ENCODE measurements at places on chromosomes 2 and 18.

DNA sequence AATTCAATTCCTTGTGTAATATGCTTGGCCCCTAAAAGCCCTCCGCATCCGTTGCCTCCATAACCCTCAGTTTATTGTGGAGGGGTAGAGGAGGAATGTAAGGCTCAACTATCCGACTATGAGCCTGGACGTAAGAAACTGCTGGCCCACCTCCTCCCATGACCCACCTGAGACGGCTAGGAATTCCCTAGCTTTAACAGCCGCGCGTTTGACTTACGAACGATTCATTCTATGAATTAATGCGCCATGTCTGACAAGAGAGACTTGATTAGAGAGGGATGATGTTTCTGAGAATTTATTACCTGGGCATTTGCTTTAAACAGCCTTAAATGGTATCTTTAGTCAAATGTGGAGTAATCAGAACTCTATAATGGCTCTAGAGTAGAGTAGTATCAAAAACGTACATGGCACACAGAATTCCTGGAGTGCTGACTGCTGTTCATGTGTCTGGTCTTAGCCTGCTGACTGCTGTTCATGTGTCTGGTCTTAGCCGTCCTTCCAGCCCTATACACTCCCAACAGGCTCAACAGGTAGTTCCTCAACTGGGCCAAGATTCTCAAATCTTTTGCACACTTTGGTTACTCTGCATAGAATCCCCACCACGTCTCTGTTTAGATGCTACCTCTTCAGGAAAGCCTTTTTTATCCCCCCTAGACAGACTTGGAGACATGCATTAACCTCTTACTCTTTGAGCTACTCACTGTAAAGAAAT is 899 bp upstream of the GFPT1 start:
- no peak for DNase-seq

- no peak for DNase-seq
These were observed 160.3 kb upstream of the COL3A1 start for GRCh38 chr2:188813857-188814256.

DNA sequence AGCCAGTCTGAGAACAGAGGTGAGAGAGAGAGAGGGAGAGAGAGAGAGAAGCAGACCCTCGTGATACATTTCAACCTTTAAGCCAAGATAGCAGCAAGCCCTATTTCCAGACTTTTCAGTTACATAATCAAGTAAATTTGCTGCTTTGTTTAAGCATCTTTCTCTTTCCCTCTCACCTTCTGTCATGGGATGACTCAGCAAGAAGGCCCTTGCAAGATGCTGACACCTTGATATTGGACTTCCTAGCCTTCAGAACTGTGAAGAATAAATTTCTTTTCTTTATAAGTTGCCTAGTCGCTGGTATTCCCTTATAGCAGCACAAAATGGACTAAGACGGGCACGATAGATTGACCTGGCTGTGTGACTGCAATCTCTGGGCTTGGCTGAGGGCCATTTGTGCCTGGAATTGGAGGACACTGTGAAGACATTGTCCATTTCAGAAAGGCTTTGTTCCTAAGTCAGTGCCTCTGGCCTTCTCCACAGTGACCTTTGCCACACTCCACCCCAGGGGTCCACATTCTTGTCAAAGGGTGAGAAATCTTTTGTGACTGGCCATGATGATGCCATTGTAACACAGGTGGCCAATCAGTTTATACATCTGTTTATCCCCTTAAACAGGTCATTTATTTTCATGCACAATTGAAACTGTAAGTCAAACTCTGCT is 51.3 kb upstream of the ITSN2 start:
- no peak for DNase-seq

GRCh38 chr18:2680216-2680792 is 24.8 kb downstream of the SMCHD1 start:
- DNase-seq: no peak

DNA sequence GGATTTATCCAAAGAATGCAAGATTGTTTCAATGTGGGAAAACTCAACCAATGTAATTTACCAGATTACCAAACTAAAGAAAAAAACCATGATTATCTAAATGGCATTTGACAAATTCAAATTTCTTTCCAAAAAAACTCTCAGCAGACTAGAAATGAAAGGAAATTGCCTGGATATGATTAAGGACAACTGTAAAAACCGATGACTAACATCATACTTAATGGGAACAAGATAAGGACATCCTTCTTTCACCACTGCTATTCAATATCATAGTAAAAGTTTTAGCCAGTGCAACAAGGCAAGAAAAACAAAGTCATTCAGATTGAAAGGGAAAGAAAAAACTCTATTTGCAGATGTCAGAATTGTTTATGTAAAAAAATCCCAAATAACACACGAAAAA is 4.4 kb upstream of the CCDC150 start:
- DNase-seq: no peak

DNA sequence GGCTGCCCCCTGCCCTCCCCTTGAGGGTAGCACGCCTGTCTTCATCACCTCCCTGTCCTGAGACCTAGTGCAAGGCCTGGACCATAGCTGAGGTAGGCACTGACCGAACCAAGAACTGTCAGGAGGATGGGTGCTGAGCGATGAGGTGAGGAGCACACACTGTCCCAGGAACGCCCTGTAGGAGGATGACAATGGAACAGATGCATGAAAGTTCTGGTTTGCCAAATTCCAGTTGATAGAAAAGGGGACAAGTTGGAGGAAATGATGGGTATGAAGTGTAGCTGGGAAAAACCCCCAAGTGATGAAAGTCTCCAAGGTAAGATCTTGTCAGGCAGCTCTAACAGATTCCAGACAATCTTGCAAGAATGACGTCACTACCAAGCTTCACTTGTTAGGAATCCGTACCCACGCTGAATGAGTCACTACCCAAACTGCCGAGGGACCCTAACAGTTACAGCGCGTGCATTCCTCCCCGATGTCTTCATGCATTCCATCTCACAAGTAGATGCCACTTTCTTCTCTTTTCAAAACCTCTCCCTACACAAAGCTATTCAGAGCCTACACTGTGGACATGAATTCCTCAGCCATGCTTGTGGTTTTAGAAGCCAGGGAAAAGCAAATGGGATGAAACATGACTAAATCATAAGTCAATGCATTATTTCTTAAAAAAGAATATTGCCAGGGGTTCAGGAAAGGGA is 27.6 kb downstream of the MRPL33 start:
- no peak for DNase-seq

DNA sequence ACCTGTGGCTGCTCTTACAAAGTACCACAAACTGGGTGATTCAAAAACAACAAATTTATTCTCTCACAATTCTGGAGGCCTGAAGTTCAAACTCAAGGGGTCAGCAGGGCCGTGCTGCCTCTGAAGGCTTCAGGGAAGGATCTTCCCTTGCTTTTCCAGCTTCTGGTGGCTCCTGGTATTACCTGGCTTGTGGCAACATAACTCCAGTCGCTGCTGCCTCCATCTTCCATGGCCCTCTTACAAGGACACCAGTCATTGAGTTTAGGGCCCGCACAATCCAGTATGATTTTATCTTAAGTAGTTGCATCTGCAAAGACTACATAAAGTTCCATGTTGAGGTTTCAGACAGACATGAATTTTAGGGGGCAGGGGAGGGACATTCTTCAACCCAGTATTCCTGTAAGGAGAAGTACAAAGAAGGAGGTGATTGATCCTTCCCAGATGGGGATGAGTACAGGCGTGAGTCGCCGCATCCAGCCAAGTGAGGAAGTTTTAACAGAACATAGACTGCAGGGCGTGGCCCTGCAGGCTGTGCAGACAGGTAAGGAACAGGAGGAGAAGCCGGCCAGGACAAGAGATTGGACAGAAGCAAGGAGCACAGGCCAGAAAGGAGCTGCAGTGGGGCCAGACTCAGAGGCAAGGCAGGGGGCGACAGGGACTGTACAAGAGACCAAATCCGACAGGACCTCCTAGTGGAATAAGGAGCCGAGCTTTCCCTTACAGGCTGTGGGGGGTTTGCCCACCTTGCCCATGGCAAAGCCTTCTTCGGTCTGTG is 44.4 kb upstream of the BZW1 start:
- no peak for DNase-seq

- DNase-seq: no peak
These were observed 64.4 kb downstream of the DDX1 start for GRCh38 chr2:15656090-15656489.

DNA sequence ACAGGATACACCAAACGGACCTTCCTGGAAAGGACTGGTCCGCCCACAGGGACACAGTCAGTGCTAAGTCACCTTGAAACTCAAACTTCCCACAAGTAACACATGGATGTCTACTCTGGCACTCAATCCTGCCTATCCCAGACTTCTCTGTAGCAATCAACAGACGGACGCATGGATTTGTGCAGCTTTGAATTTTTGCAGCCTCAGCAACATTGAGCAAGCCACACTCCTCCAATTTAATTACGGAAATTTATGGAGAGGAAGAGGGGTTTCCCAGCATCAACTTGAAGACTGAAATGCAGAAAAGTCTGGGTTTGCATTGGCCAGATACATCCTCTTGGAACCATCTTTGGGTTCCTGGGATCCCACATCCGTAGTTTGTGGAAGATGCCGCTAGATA is 26.2 kb downstream of the DNER start:
- no peak for DNase-seq

GRCh38 chr18:35073186-35074105 is 32.2 kb downstream of the MAPRE2 start:
- DNase-seq: no peak

DNA sequence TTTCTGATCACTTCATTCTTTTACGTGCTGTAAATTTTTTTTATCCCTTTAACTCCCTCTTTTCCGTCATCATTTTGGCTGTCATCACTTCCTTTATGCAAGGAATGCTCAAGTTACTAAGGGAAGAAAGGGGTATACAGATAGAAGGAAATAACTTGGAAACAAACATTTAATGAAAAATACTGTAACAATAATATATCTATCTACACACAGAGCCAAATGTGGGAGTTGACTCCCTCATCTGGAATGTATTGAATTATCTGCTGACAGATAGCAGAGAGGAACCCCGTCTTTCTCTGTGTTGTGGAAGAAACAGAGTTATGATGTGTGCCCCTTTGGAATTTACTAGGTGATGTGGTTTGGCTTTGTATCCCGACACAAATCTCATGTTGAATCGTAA is 182.5 kb upstream of the NXPH2 start:
- no peak for DNase-seq

- DNase-seq: no peak
These were observed 14.0 kb downstream of the CAPN10 start for GRCh38 chr2:240600451-240600961.

- DNase-seq: no peak
These were observed 91.3 kb upstream of the RBBP8 start for GRCh38 chr18:22841840-22842239.

- peak; percentile 19 for DNase-seq
These were observed 49.8 kb downstream of the SLC14A2 start for GRCh38 chr18:45664824-45665763.

DNA sequence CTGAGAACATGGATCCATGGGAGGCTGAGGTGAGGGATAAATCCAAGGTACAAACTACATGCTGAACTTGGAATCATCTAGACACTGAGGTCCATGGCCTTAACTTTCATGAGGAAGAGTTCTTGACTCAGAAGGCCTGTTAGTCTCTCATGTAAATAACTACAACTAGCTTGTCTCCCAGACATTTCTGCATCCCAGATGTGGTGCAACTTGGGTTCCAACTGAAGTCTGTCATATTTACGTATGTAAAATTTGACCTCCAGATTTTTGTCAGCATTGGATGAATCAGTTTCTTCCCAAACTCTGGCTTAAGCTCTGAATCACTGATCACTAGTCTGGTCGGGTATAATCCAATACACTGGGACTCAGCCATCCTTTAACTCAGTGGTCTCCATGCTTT is 306.9 kb downstream of the PDE11A start:
- DNase-seq: no peak

- no peak for DNase-seq
These were observed 61.4 kb downstream of the TGOLN2 start for GRCh38 chr2:85266146-85267041.

- DNase-seq: no peak
These were observed 233.7 kb downstream of the EN1 start for GRCh38 chr2:118613737-118614136.

DNA sequence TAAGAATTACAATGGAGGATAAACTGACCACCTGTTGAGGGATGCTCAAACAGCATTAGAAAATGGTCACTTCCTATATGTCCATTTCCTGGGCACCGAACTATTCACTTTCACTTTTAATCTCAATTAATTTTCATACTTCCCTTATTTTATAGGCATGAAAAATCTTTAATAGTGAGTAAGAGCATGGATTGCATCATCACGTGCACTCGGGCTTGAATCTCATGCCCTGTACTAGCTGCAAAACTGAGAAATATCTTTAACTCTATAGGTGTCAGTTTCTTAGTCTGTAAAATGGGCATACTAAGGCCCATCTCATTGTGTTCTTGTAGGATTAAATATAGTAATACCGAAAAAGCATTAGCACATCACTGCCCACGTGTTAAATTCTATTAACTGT is 183.9 kb upstream of the FIGN start:
- DNase-seq: no peak
